ENCODE measurements at places on chromosomes 5 and 9.
A peak's percentile ranks its signal among the peaks of the same experiment; 100 is the strongest.

GRCh38 chr5:173378727-173379126 is 50.5 kb upstream of the STC2 start:
- no peak for DNase-seq

GRCh38 chr5:558871-559503 is 34.7 kb upstream of the SLC9A3 start:
- no peak for DNase-seq

GRCh38 chr5:1834721-1835429 is 33.7 kb downstream of the NDUFS6 start:
- no peak for DNase-seq

- DNase-seq = no peak
Observed at GRCh38 chr5:174773371-174773770, 49.0 kb downstream of the MSX2 start.

DNA sequence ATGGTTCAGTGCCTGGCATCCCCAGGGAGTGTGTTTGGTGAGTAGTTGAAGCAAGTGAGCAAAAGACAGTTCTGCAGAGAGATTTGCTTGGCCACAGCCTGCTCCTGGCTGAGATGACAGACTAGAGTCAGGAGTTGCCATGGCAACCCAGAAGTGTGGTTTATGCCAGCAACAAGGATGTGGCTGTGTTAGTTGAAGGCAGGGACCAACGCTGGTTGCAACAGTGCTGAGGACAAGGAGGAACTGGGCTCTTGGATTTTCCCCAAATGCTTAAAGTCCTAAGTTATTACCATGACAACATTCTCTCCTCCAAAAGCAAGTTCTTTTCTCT is 2.7 kb downstream of the NXNL2 start:
- DNase-seq = peak; percentile 26

DNA sequence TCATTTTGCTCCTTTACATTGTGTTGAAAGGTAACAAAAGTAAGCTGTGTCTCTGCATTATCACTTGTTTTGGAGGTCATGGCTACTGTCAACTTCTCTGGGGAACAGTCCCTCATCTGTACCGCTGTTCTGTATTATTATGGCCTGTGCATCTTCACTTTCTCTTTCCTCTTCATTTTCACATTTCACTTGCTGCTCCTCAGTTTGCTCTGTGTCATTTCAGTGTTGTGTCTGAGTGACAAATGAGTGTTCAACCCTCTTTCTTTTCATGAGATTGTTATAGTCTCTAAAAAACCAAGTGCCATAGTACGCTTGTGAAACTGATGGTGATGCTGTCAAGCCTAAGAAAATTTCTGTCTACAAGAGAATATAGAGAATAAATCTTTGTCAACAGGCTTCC is 122.0 kb upstream of the FER start:
- no peak for DNase-seq

Measured in naive thymus-derived CD4-positive, alpha-beta T cell (primary cell).